Spleen (tissue), 13 donors: ENCODE measurements at places on chromosomes 11 and 22.

GRCh38 chr22:39690881-39691605, 120.5 kb downstream of the CACNA1I start:
- H3K27ac ChIP-seq, result no peak overlapping the region
- DNase-seq, result no peak
- no peaks in the 10 kb centered on the region for H3K27me3 ChIP-seq

DNA sequence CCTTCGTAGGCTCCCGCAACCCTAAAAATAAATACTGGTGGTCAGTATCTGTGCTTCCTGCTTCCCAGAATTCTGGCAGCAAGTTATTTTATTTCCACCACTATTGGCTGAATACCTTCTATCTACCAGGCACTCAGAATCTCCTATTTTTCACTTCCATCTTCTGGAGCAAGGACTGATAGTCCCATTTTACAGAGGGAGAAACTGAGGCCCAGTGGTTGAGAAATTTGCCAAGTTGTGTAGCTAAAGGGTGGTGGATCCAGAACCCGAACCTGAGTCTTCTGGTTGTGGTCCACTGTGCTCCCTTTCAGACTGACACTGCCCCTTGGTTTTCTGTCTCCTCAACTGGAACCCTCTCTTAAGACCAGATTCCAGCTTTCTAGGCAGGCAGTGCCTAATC, 31.6 kb downstream of the NECTIN1 start:
- H3K36me3 ChIP-seq, result no peaks in the 10 kb centered on the region
- H3K27ac ChIP-seq, result no peak overlapping the region
- no peaks in the 10 kb centered on the region for H3K27me3 ChIP-seq
- H3K4me1 ChIP-seq, result no peaks in the 10 kb centered on the region
- no peak for DNase-seq

GRCh38 chr11:8011371-8011770, 24.2 kb downstream of the EIF3F start:
- H3K27ac ChIP-seq, result no peak overlapping the region
- DNase-seq, result no peak
- no peak overlapping the region for H3K4me3 ChIP-seq
- H3K4me1 ChIP-seq, result no peaks in the 10 kb centered on the region

- DNase-seq, result no peak
- no peaks in the 10 kb centered on the region for H3K4me1 ChIP-seq
- H3K4me3 ChIP-seq, result no peak overlapping the region
- H3K36me3 ChIP-seq, result no peaks in the 10 kb centered on the region
These were observed 279.7 kb downstream of the CADM1 start for GRCh38 chr11:115224551-115224950.

DNA sequence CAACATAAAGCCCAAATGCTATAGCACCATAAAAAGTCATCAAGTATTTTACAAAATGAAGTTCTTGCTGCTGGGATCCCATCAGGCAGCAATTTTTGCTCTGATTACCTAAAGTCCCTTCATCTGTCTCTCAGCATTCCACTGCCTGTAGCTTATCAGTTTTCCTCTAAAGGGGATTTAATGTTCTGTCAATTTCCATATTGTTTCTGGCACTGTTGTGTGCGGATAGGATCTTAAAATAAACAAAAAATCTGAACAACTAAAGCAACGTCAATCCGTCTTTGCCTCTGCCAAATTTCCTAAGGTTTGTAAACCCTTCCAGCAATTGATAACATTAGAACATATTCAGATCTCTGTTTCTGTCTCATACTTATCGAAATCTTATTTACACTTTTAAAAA, 1126.3 kb upstream of the RAG2 start:
- H3K4me3 ChIP-seq, result no peak overlapping the region
- DNase-seq, result no peak
- no peak overlapping the region for H3K27ac ChIP-seq
- H3K4me1 ChIP-seq, result no peaks in the 10 kb centered on the region

DNA sequence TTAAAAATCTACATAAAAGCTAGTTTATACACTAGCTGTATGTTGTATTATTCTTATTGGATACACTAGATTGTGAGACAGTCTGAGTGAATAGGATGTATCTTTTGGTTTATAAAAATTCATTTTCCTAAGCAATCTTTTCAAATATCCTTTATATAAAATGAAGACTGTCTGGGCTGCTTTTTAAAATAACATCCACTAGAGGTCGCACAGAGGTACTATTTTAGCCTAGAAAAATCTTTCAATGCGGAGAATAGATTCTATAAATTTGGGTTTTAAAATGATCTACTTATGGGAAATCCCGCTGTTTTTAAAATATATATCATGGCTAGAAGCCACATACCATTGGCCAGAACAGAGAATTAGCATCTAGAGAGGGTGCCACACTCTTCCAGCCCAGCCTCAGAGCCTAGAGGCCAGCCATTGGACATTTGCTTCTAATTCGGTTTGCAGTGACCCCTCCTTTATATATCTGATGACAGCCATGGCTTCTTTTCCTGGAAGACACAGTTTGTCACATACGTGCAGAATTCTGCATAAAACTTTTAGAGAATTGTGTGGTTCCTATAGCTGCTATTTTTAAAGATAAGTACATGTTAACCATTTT, 7.3 kb downstream of the C11orf97 start:
- H3K27me3 ChIP-seq, result no peaks in the 10 kb centered on the region
- H3K36me3 ChIP-seq, result no peaks in the 10 kb centered on the region
- H3K27ac ChIP-seq, result no peak overlapping the region
- H3K4me3 ChIP-seq, result no peak overlapping the region
- no peak for DNase-seq

DNA sequence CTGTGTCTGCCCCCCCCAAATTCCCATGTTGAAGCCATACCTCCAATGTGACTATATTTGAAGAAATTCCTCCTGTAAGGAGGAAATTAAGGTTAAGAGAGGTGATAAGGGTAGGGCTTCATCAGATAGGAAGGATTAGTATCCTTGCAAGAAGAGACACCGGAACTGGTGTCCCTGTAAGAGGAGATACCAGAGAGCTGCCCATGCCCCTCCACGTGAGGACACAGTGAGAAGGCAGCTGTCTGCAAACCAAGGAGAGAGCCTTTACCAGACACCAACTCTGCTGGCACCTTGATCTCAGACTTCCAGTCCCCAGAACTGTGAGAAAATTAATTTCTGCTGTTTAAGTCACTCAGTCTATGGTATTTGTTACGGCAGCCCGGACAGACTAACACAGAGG, 109.3 kb downstream of the ARFGAP2 start:
- H3K4me1 ChIP-seq, result no peaks in the 10 kb centered on the region
- H3K27me3 ChIP-seq, result no peaks in the 10 kb centered on the region
- no peak for DNase-seq
- H3K4me3 ChIP-seq, result no peak overlapping the region
- no peaks in the 10 kb centered on the region for H3K36me3 ChIP-seq

DNA sequence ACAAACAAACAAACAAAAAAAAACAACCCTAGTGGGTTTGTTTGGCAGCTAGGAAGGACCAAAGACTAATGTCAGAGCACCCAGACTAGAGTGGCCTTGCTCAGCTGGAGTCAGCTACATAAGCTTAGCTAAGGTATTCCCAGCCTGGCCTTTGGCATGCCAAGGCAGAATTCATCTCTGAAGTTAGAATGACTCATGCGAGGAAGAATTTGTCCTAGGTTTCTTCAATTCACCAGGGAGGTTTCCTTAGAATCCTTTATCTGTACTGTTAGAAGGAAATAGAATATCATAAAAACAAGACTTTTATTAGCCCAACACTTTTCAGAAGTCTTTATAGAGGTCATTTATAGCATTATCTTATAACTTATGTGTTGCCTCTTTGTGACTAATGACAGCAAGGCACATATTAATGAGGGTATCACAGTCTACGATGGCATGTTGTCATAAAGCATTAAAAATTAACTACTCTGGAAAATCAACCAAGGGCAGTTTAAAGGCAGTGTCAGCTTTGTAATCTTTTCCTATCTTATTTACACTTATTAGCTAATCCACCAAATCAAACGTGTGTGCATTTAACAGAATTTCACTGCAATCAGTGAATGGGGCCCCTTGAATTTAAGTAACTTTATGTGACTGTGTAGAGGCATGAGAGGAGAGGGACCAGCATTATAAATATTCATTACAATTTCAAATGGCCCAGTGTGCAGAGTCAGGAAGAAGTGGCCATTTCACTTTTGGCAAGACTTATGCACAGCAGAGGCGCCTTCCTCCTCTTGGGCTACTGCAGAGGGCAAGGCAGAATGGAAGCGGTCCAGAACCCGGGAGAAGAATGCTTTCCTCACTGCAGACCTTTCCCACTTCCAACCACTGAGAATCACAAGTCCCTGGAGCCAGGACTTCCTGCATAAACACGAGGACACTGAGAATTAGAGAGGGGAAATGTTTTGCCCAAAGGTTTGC, 36.3 kb downstream of the SLC5A1 start:
- no peak overlapping the region for H3K4me3 ChIP-seq
- H3K27me3 ChIP-seq, result no peaks in the 10 kb centered on the region
- no peak overlapping the region for H3K27ac ChIP-seq
- no peaks in the 10 kb centered on the region for H3K36me3 ChIP-seq

GRCh38 chr11:113730887-113731726, 25.0 kb upstream of the TMPRSS5 start:
- no peak overlapping the region for H3K27ac ChIP-seq
- no peaks in the 10 kb centered on the region for H3K27me3 ChIP-seq
- peaks cover 34% of the 10 kb centered on the region for H3K36me3 ChIP-seq
- DNase-seq, result no peak
- H3K4me1 ChIP-seq, result peaks cover 9% of the 10 kb centered on the region
- no peak overlapping the region for H3K4me3 ChIP-seq

DNA sequence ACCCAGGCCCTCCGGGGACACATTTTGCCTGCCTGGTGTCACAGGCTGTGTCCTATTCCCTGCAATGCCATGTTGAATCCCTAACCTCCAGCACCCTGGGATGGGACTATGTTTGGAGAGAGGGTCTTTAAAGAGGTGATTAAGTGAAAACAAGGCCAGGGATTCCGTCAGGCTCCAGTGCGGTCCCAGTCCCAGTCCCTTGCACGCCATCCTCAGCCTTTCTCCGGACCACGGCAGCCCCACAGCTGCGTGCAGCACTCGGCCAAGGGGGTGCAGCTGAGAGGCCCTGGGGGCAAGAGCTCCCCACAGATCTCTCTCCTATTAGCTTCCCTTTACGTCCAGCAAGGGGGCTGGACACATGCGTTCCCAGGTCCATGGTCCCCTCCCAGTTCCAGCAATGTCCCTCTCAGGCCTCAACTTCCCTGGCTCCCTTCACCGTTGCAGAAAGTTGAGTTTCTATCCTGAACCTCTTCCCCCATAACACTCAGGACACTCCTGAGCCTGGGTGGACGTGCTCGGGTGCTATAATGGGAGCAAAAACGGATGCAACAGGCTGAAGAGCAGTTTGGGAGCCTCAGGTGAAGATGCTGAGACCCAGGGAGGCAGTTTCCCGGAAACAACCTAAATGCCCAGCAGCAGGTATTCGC, 1422.7 kb downstream of the BRD1 start:
- no peak for DNase-seq
- H3K36me3 ChIP-seq, result no peaks in the 10 kb centered on the region
- no peaks in the 10 kb centered on the region for H3K27me3 ChIP-seq
- no peak overlapping the region for H3K4me3 ChIP-seq
- H3K27ac ChIP-seq, result no peak overlapping the region
- no peaks in the 10 kb centered on the region for H3K4me1 ChIP-seq

- no peaks in the 10 kb centered on the region for H3K36me3 ChIP-seq
- DNase-seq, result no peak
- H3K4me3 ChIP-seq, result no peak overlapping the region
- no peak overlapping the region for H3K27ac ChIP-seq
These were observed 792.2 kb downstream of the METTL15 start for GRCh38 chr11:28900427-28900826.

DNA sequence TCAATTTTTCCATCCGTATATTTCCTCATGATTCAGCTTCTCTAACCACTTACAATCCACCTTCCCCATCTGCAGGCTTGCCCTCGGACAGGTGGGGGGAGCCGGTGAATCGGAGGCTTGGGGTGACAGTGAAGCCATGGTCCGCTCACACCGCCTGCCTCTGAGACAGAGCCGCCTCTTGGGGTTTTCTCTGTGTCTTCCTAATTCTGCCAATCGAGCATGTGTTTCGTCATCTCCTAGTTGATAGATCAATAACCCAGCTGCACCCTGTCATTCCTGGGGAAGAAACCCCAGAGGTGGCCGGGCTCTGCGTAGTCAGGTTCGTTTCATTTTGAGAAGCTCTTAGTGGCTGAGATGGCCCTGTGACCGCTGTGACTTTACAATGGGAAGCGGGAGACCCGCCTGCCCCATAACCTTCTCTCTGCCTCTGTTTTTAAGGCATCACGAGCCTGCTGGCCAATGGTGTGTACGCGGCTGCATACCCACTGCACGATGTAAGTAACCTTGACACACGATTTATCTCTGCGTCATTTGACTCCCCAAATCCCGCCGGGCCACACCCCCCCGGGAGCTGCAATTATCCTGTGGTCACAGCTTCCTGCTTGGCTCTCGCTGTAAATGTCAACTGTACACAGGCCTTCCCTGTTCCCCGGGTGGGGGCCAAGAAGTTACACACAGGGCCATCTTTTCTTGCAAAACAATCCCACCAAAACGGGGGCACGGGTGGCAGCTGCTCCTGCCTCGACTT, 33.3 kb downstream of the ANO1 start:
- H3K4me1 ChIP-seq, result peaks cover 5% of the 10 kb centered on the region
- no peak for DNase-seq
- no peak overlapping the region for H3K4me3 ChIP-seq
- H3K36me3 ChIP-seq, result no peaks in the 10 kb centered on the region
- no peak overlapping the region for H3K27ac ChIP-seq
- H3K27me3 ChIP-seq, result peaks cover 17% of the 10 kb centered on the region

GRCh38 chr22:50581031-50581949, 1.4 kb downstream of the CHKB start:
- peak overlapping the region; percentile 76 for H3K4me3 ChIP-seq
- H3K36me3 ChIP-seq, result no peaks in the 10 kb centered on the region
- H3K27me3 ChIP-seq, result peaks cover 9% of the 10 kb centered on the region
- DNase-seq, result peak; percentile 83
- peak overlapping the region; percentile 99 for H3K27ac ChIP-seq
- peaks cover 59% of the 10 kb centered on the region for H3K4me1 ChIP-seq

- DNase-seq, result peak; percentile 86
- no peaks in the 10 kb centered on the region for H3K27me3 ChIP-seq
- H3K36me3 ChIP-seq, result no peaks in the 10 kb centered on the region
- peaks cover 58% of the 10 kb centered on the region for H3K4me1 ChIP-seq
- H3K4me3 ChIP-seq, result peak overlapping the region; percentile 69
- H3K27ac ChIP-seq, result peak overlapping the region; percentile 88
These were observed 1.1 kb downstream of the APLP2 start for GRCh38 chr11:130070846-130071200.

DNA sequence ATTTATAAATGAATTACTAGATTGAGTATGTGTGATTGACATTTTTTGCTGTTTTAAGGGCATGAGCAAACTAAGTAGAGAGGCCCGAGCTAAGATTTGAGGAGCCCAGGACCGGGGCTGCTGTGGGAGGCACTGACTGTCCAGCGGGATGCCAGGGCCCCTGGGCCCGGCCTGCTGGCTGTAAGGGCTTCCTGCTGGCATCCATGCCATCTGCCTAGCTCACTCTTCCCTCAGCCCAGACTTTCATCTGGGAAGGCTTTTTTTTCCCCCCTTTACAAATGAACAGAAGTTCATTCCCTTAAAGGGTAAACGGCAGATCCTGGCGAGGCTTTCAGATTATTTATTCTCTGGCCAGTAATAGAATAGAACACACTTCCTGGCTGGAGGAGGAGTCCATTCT, 16.0 kb upstream of the TP53I11 start:
- no peaks in the 10 kb centered on the region for H3K4me1 ChIP-seq
- H3K27me3 ChIP-seq, result no peaks in the 10 kb centered on the region
- H3K4me3 ChIP-seq, result no peak overlapping the region
